EL (cell line): ENCODE measurements at places on chromosomes 7 and 10.

- no peak for DNase-seq
Observed at GRCh38 chr10:43044448-43044921, 32.4 kb upstream of the RET start.

- DNase-seq: no peak
Observed at GRCh38 chr10:104197364-104197763, 34.8 kb downstream of the CFAP43 start.

DNA sequence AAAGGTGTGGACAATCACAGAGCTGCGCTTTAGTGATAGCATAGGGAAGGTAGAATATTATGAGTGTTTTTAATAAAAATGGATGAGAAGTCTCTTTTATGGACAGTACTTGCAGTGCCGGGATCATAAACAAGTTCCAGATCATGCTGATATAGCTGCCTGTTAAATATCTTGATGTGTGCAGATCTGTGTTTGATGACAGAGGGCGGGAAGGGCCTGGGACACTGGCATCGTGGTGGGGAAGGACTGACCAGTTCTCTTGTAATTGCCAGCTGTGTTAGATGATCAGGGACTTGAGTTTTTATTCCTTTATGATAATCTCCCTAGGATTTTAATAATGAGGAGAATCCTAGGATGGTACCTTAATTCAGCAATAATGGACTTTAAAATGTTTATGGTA lies 14.6 kb downstream of the SND1 start:
- DNase-seq: peak; percentile 14

GRCh38 chr7:11969643-11970042 lies 137.6 kb upstream of the THSD7A start:
- DNase-seq: no peak

DNA sequence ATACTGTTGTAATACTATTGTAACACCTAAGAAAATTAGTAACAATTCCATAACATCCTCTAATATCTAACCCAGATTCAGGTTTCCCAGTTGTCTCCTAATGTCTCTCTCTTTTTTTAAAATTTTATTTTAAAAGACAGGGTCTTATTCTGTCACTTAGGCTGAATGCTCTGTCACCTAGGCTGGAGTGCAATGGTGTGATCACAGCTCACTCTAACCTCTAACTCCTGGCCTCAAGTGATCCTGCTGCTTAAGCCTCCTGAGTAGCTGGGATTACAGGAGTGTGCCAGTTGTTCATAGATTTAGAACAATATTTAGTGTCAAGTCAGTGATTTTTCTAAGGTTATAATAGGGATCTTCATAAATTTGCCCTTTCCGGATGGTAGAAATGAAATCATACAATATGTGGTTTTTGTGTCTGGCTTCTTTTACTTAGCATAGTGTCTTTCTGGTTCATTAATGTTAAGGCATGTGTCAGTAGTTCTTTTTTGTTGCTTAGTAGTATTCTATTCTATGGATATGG lies 14.7 kb downstream of the RALA start:
- no peak for DNase-seq

DNA sequence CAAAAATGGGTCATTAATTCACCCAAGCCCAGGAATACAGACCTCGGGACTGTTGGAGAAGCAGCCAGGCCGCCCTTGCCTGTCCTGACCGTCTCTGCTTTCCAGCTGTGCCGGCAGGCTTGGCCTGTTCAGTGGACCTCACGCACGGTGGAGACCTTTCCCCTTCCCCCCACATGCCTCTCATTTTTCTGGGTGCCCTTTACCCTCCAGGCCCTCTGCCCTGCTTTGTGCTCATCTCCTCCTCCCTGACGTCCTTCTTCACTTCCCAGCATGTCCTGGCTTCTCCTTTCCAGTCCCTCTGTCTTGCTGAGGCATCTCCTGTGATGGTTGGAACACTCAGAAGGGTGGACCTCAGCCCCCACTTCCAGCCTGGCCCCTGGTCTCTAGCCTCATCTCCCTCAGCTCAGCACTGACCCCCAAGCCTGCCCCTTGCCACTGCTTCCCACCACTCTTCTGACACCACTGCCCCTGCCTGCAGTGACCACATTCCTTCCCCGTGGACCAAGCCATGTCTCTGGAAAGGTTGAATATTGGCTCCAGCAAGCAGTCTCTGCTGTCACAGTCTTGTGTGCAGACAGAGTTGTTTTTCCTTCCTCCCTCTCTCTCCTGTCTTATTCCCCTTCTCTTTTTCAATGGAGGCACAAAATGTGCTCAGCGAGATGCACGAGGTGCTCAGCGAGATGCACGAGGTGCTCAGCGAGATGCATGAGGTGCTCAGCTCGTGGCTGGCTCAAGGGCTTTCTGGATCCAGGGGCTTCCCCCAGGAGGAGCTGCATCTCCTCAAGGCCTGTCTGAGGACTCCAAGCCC lies 14.9 kb downstream of the BAG3 start:
- peak; percentile 87 for DNase-seq

DNA sequence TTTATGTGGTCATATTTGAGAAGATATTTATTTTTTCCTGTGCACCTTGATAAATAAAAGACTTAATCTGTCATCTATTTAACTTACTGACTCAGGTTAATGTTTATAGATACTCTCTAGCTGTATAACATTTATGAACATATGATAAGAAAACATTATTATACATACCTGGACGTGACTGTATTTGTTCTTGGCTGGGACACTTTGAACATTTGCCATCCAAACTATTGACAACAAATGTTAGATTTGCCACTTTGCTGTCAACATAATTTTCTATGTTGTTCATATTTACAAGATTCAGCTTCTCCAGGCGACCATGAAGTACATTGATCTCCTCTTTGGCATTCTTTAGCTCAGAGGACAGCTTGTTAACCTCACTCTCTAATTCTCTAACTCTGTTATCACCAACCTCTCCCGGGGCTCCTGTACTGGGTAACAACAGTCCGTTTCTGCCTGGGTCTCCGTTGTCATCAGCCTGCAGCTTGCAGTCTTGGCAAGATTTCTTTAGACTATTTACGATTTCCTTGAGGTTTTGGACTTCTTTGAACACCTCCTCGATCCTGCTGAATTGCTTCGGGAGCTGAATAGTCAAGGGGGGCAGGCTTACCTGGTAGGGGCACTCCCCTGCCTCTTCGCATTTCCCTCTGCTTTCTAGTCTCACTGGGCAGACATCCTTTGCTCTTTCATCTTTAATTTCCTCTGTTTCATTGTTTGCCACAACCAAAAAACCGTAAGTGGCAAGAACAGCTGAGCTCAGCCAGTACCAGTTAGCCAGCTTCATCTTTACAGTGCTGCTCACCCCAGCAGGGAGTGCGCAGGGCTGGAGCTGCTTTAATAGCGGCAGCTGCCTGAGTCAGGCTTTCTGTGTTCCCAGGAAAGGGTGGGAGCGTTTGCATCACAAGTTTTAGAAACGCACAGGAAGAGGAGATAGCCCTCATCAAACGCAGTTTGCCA lies at the start of gene FGL2:
Gene FGL2, minus strand, starts transcription at position 807 of the 954 bp plus-strand sequence. Its CDS starts 26 bp downstream, at position 781.
- DNase-seq: peak; percentile 16

- DNase-seq: peak; percentile 9
Observed at GRCh38 chr7:66877577-66878300, 43.3 kb upstream of the TMEM248 start.
